SW480 (cell line): ENCODE measurements at places on chromosomes 12 and 14.

DNA sequence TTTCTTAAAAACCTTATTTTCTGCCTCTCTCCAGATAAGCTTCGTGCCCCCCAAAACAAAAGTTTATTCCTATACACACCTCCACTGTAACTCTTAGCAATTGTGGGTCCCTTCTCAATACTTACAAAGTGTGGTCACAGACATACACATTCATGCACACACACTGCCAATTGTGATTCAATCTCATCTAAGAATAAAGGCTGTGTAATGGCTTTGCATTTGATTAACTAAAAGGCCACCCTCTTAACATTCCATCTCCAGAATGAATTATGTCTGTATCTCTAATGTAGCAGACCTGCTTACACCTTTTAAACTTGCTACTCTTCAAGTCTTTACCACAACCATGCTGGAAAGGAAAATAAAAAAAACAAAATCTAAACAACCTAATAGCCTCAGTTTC is 49.5 kb downstream of the MYF5 start:
- no peak for DNase-seq

GRCh38 chr12:5560265-5560664 is 128.4 kb downstream of the NTF3 start:
- no peak for DNase-seq

DNA sequence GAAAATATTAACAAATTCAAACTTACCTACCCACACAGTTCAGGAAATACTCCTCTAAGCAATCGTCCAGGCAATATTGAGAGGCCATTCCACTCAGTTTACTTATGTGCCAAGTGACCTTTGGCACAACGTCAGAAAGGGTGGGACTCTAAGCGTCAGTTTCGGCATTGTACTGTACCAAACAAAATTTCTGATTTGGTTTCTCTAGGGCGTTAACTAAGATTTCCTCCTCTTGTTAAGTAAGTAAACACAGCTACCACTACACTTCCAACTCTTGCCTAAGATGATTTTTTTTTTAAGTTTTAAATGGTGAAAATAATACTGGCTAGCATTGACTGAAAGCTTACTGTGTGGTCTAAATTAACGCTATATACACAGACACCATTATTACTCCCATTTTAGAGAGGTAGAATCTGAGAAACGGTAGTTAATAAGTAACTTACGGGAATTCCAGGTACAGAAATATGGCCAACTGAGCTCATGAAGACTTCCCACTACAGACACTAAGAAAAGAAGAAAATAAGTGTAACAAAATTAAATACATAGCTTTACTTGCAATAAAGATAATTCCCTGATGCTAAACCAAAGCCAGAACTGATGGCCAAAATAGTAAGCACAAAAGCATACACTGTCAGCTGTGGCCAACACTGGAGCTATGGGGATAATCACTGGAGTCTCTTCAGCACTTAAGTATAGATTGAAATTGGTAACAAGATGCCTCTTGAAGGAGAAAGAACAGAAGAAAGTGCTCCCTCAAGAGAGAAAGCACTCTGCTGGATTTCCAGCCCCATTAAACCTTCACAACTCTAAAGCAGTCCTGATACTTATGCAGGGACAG is 76.1 kb downstream of the EPS8 start:
- peak; percentile 78 for DNase-seq

GRCh38 chr12:68139001-68139400 is 20.5 kb downstream of the IFNG start:
- DNase-seq = no peak

DNA sequence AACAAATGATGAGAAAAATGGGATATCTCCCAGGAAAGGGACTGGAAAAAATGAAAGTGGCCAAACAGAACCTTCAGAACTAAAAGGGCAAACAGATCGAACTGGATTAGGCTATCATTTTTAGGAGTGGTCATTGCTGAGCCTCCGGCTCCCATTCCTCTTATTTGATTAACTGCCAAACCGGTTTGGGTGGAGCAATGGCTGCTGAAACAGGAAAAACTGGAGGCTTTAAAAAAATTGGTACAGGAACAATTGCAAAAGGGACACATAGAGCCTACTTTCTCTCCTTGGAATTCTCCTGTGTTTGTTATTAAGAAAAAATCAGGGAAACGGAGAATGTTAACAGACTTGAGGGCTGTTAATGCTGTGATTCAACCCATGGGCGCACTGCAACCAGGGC is 49.7 kb downstream of the TNFAIP2 start:
- DNase-seq = no peak

- DNase-seq = peak; percentile 81
Measured at GRCh38 chr12:46546634-46547273, 174.2 kb upstream of the SLC38A2 start.

DNA sequence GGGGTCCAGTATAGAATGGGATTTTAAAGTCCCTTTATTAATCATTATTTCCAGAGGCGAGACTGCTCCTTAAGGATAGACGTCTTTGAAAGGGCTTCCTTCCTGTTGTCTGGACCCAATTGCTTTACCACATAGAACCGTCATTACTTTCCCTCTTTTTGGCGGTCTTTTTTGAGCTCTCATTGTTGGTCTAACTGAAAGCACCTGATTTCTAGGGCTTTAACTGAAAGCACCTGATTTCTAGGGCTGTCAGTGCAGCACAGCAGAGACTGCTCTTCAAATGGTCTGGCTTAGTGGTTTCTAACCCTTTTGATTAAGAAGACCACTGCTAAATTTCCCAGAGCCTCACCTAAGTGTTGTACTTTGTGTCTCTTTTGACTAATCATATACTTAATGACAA is 95.8 kb downstream of the PRKCH start:
- no peak for DNase-seq

DNA sequence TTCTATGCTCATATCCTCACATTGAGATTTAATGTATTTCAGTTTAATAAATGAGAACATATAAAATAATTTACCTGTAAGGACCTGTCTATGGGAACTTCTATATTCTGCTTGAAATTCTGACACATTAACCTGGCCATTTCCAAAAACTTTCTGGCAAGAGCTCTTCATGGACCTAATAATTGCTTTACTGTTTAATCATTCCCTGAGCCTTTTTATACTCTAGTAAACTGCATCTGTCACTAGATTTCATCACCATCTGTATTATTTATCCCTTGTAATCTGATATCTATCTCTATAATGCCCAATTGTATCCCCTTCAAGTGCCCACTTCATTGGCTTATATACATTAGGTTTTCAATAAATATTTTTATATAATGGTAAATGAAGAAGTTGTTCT is 327.7 kb downstream of the RAD51B start:
- no peak for DNase-seq

GRCh38 chr14:41605550-41606281 is 960 bp upstream of the LRFN5 start:
- DNase-seq = no peak

- DNase-seq = no peak
Measured at GRCh38 chr14:94572637-94573303, 8.5 kb upstream of the SERPINA5 start.

DNA sequence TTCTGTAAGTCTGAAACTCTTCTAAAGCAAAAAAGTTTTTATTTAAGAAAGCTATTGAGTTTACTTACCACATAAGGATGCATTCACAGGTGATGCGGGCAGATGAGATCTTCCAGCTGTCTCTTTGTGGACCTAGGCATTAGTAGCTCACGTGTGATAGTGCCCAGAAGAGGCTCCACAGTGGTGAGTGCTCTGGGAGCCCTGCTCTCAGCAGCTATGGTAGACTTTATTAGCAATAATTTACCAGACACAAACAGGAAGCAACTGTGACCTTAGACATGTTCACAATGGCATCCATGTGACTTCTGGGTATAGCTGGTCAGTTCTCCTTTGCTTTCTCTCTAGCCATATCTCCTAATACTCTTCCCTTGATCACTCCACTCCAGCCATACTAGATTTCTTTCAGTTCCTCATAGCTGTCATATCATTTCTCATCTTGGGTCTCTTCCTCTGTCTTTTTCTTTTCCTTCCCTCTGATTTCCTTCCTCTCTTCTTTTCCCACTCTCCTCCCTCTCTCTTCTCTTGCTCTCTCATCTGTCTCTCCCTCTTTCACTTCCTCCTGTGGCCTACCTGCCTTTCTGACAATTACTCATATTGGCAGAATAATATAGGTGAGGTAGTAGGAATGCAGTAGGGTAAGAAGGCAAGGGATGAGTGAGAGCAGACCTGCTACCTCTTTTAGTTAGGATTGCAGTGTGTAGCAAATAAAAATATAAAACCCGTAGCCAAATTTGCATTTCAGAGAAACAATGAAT is 75.2 kb upstream of the SCAF11 start:
- DNase-seq = no peak

DNA sequence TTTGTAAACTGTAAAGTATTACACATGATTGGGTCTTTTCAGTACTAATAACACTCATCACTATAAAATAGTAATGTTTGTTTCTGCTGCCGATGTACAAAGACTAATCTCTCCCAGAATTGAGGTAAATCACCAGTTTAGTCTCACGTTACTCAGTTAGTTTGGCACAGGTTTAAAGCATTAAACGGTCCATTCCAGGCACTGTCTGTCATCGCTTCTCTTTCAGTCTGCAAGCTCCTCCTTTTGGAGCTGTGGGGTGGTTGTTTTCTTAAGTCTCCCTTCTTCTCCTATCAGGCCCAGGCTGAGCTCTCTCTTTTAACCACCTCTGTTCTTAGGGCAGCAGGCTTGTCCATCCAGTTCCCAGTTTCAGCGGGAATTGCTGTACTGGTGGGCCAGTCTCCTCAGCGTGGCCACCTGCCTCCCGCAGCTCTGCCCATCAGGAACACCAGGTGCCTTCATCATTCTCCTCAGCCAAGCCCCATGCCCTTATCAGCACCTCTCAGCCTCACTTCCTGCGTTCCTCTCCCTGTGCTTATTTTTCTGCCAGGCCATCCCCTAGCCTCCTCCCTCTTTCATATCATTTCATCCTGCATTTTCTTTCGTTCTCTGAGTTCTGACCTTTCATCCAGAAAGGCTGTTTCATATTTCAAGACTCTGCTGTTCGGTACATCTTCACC is 149.0 kb downstream of the TGFB3 start:
- no peak for DNase-seq
